CD8-positive, alpha-beta memory T cell (primary cell): ENCODE measurements at places on chromosomes 6 and 20.
A peak's percentile ranks its signal among the peaks of the same experiment; 100 is the strongest.

DNA sequence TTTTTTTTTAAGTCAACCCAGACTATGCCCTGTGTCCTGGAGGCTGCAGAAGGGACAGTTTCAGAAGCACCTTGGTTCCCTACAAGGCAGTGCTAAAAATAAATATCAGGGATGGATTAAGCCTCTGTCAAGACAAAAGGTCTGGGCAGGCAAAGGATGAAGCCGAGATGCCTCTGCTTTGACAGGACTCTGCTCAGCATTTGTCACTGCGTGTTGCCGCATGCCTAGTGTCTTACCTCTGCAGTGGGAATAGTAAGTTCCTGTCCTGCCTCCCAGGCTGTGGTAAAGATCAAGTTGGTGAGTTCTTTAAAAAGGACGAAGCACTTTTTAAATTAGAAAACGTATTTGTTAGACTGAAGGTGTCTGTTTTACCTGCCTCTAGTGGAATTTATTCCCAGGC lies 15.1 kb downstream of the AAR2 start:
- H3K27me3 ChIP-seq: no peaks in the 10 kb centered on the region
- no peak overlapping the region for H3K27ac ChIP-seq
- H3K4me1 ChIP-seq: no peaks in the 10 kb centered on the region
- DNase-seq: no peak
- peaks cover 38% of the 10 kb centered on the region for H3K36me3 ChIP-seq
- H3K4me3 ChIP-seq: no peak overlapping the region

DNA sequence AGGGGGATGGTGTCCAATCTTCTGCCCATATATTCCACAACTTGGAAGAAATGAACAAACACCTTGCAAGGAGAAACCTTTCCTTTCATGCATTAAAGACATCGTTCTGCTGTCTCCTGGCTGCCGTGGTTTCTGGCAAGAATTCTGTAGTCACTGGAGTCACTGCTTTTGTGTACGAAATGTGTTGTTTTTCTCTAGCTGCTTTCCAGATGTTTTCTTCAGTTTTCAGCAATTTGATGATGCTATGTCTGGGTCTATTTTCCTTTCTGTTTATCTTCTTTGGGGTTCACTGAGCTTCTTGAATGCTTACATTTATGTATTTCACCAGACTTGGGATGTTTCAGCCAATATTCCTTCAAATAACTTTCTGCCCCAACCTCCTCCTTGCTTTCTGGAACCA lies 40.6 kb upstream of the SLCO4A1 start:
- H3K27me3 ChIP-seq: peaks cover 8% of the 10 kb centered on the region
- H3K36me3 ChIP-seq: no peaks in the 10 kb centered on the region
- no peak for DNase-seq

DNA sequence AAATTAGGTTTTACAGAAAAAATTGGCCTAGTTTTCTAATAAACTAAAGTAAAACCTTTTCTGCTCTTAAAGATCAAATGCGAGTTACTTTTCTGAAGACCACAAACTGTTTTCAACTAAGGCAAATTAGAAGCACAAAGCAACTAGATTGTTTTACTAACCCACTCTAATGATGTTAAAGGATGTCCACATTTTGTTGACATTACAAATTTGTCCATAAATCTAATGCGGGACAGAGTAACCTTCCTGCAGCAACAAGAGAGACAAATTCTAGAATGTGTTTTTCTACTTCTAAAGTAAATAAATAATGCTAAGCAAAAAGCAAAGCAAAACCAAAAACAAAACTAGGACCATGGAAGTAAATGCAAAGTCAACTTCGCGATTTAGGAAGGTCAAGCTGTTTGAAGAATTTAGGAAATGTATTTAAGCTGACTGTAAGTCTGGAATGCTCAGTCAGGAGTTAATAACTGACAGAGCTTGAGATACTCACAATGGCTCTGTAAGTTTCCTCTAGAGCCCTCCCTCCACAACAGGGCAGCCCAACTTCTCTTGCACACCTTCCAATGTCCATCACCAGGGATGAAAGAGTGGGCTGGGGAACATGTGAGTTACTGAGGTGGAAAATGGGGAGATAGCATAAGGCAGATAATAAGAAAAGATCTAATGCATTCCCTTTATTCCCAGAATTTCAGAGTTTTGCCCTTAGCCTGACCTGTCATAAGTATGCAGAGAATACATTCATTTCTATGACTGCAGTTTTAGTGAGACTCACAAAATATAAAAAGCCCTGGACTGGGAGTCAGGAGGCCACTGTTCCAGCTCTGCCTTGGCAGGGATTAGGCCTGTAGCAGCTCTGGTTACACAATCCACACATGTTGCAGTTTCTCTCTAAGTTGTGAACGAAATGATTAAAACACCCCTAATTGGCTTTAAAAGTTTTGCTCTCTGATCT lies 158.8 kb downstream of the FOXA2 start:
- no peak overlapping the region for H3K4me3 ChIP-seq
- no peaks in the 10 kb centered on the region for H3K27me3 ChIP-seq
- H3K4me1 ChIP-seq: no peaks in the 10 kb centered on the region
- DNase-seq: no peak
- no peaks in the 10 kb centered on the region for H3K36me3 ChIP-seq

DNA sequence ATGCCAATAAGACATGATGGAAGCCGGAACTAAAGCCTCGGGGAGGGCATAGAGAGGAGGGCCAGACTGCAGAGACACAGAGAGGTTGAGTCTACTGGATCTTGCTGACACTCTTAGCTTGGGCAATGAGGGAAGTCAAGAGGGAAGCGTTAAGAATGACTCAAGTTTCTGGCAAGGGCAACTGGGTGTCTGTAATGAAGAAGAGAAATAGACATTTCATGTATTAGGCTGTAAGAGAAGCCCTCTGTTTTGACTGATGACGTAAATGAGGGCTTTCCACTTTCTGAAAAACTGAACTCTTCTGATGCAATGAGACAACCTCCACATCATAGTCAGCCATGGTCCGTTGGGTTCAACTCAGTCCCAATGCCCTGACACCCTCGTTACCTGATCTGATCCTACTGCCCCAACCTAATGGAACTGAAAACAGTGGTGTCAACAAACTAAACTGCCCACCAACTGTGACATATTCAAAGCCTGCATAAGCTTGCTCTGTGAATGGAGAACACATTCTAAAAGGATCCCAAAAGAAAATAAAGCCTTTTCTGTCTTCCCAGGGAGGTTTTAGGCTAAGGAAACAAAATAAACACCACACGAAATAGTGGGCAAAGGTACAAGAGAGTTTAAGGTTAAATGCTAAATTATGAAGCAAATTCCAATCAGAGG lies 45.8 kb upstream of the PNRC1 start:
- no peak overlapping the region for H3K4me3 ChIP-seq
- H3K27me3 ChIP-seq: no peaks in the 10 kb centered on the region
- no peak for DNase-seq
- no peak overlapping the region for H3K27ac ChIP-seq

DNA sequence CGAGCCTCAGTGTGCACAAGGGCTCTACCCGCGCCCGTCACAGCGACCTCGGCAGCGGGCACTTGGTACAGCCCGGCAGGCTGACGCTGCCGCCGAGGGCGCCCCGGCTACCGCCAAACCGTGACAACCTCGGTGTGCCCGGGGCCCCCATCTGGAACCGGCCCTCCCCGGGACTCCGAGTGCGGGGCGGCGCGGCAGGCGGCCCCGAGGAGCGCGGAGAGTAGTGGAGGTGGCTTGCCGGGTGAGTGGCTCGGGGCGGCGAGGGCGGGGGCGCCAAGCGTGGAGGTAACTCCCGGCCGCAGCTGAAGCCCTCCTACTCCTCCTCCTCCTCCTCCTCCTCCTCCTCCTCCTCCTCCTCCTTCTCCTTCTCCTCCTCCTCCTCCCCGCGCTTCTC lies at the start of gene ISM1:
TSS of gene ISM1 (plus strand) at position 371 of the 394 bp plus-strand sequence. CDS start 503 bp downstream, outside the sequence.
- H3K36me3 ChIP-seq: no peaks in the 10 kb centered on the region
- peaks cover 13% of the 10 kb centered on the region for H3K4me1 ChIP-seq
- H3K27ac ChIP-seq: no peak within 1 kb of the TSS
- H3K27me3 ChIP-seq: peaks cover 12% of the 10 kb centered on the region
- DNase-seq: peak; percentile 17
- peak within 1 kb of the TSS; percentile 58 for H3K4me3 ChIP-seq

DNA sequence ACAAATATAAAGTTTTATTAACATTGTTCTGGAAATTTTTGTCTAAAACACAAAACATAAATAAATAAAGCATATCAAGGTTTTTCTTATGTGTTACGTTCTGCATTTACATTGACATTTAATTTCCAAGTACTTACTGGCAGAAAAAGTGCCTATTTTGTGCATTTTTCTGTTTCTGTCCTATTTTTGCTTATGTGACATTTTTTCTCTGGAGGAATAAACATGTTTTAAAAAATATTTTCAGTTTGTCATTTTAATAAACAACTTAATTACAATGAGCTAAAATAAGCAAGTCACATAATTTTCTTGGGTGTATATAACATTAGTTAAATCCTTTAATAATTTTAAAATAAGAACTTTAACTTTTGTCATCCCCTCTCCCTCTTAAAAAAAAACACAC lies 94.4 kb upstream of the HS3ST5 start:
- H3K4me3 ChIP-seq: no peak overlapping the region
- no peaks in the 10 kb centered on the region for H3K36me3 ChIP-seq
- no peaks in the 10 kb centered on the region for H3K27me3 ChIP-seq
- H3K4me1 ChIP-seq: no peaks in the 10 kb centered on the region
- DNase-seq: no peak
- H3K27ac ChIP-seq: no peak overlapping the region

DNA sequence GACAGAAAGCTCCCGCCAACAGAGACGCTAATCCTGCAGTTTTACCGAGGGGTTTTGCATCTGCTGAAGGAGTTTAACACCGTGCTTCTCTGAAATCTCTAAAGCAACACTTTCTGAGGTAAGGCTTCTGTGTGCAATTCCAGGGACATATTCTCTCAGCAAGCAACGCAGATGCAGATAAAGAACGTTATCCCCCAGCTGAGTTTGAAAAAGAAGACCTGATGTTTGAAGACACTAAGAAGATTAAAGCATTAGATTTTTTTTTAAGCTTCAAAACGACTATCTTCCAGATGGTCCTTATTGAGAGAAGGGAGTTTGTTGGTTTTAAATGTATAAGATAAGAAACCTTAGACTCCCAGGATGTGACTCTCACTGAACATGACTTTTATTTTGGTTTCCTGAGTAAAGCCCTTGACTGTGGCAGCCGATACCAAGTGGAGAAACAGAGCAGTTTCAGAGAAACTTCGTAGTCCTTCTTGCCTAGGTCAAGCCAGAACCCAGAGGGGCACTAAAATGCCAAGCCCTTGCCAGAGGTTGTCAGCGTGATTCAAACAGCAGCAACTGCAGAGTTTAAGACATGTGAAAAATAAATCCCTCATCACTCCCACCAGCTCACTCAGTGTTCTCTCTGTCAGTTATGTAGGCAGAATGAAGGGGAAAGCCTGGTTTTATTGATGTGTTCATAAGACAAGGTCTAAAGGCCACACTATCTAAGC lies 353.3 kb upstream of the CNR1 start:
- no peak for DNase-seq
- H3K36me3 ChIP-seq: no peaks in the 10 kb centered on the region
- H3K4me3 ChIP-seq: no peak overlapping the region
- H3K27ac ChIP-seq: no peak overlapping the region
- H3K4me1 ChIP-seq: no peaks in the 10 kb centered on the region

GRCh38 chr6:41315203-41315602 lies 20.2 kb upstream of the NCR2 start:
- peaks cover 12% of the 10 kb centered on the region for H3K4me1 ChIP-seq
- no peak overlapping the region for H3K27ac ChIP-seq
- H3K36me3 ChIP-seq: no peaks in the 10 kb centered on the region
- H3K4me3 ChIP-seq: no peak overlapping the region
- no peak for DNase-seq
- peaks cover 10% of the 10 kb centered on the region for H3K27me3 ChIP-seq

GRCh38 chr20:60941379-60941778 lies 310.7 kb upstream of the CDH4 start:
- no peak overlapping the region for H3K4me3 ChIP-seq
- H3K4me1 ChIP-seq: no peaks in the 10 kb centered on the region
- no peaks in the 10 kb centered on the region for H3K27me3 ChIP-seq
- H3K27ac ChIP-seq: no peak overlapping the region
- H3K36me3 ChIP-seq: no peaks in the 10 kb centered on the region

DNA sequence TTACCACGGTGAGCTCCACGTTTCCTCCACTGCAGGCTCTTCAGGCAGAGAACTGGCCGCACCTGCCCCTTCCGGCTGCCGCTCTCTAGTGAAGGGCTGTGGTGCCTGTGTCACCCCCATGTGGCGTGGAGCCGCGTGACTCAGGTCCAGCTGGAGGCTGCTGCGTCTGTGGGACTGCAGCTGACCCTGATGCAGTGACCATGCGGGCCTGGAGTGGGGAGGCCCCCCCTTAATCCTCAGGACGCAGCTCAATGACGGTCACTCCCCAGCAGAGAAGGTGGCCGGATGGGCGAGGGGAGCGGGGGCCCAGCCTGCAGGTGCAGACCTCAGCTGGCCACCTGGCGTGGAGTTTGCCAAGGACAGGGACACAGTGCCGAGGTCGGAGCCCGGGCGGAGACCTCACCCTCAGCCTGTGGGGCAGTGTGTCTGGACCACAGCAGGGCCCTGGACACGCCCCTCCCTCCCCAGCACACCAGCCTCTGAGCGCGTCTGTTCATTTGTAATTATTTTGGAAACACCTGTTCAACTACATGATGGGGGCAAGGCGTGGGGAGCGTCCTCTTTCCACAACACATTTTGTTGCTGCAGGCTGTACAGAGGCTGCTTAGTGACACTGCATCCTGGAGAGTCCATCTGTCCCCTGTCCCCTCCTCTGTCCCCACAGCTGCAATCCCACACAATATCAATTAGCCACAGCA lies 10.7 kb downstream of the BHLHE23 start:
- H3K27me3 ChIP-seq: peaks cover 3% of the 10 kb centered on the region
- no peak overlapping the region for H3K27ac ChIP-seq
- DNase-seq: no peak
- no peaks in the 10 kb centered on the region for H3K36me3 ChIP-seq

DNA sequence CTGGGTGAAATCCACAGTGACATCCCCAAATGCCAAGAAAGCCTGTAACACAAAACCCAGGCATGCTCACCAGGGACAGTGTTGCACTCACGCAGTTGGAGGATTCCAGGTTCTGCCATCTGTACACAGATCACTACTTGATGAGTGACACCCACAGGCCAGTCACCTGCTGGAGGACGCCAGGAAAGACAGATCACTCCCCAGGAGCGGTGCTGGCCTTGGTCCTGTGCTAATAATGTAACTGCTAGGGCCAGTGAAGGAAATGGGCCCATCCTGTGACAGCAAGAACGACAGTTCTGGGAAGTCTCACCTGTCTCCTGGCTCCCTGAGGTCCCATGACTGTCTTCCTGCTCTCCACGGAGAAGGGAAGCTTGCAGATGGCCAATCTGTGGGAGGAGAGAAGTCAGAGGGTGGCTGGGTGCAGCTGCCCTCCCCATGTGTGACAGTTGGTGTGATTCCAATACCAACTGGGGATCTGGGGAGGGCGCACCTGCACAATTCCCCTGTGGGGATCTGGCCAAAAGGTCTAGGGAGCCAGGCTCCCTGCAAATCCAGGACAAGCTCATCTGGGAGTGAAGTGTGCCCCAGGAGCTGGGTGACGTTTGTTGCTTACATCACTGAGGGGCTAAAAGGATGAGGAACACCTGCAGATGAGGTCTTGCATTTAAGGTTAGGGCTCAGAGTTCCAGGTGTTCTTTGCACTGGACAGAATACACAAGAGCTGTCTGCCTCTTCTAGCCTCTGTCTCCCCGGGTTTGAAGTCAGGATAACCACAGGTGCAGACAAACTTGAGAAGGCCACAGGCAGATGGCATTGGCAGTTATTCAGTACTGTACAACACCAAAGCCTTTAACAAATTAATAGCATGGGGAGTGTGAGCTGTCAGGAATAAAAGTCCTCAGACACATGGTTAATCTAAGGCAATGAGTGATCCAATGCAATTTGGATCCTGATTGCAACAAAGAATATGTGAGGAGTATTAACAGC lies 10.3 kb downstream of the ZNF337 start:
- H3K27ac ChIP-seq: no peak overlapping the region
- H3K4me3 ChIP-seq: no peak overlapping the region
- no peaks in the 10 kb centered on the region for H3K4me1 ChIP-seq
- H3K36me3 ChIP-seq: peaks cover 1% of the 10 kb centered on the region
